Gastroesophageal sphincter (tissue), 4 donors: ENCODE measurements at places on chromosomes 4 and X.

DNA sequence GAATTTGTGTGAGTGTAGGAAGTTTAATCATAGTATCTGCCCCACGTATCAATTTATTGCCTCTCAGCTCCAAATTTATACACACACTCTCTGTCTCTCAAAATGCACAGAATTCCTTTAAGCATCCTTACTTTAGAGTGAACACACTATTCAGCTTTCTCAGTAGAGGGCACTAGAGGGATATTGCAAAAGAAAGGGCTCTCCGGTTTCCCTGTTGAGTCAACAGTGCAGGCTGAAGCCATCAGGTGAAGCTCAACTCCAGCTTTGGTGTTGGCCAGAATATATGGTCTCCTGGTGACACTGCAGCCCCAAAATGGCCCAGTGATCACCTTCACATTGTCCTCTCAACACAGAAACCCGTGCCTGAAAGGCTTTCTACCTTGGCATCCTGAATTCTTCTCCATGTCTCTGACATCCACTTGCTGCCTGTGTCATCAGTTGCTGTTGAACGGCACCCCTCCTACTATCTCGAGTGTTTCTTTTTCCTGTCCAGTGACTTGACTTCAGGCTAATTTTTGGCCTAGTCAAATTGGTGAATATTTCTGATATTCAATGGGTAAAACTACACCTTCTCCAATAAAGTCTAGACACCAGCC is 670.5 kb downstream of the GABRG1 start:
- peak; percentile 36 for ATAC-seq

- ATAC-seq, result no peak
Observed at GRCh38 chr4:158895797-158896576, 127.2 kb downstream of the FNIP2 start.

- ATAC-seq, result no peak
Observed at GRCh38 chr4:33780952-33781791, 2463.1 kb downstream of the ARAP2 start.

- ATAC-seq, result no peak
Observed at GRCh38 chr4:140219567-140219966, 65.6 kb upstream of the MAML3 start.

- no peak for ATAC-seq
Observed at GRCh38 chrX:42220666-42221065, 297.3 kb upstream of the CASK start.
